Bronchial epithelial cell (primary cell): ENCODE measurements at places on chromosomes 11 and 22.

DNA sequence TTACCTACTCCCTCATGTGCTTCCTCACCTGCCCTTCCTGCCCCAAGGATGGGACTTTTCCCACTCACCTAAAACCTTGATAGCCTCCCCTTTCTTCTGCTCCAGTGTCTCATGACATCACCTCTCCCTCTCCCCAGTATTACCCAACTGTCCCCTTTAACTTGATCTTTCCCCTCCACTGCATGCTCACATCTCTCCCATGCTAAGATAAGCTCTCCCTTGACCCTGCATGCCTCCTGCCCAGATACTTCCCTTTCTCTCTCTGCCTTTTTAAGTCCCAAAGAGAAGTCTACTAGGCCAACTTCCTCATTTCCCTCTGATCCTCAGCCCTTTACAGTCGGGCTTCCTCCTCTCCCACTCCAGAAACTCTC, 14.8 kb downstream of the CD3E start:
- no peak for DNase-seq

GRCh38 chr22:40654522-40655167, 18.1 kb upstream of the MRTFA start:
- peak; percentile 76 for DNase-seq

DNA sequence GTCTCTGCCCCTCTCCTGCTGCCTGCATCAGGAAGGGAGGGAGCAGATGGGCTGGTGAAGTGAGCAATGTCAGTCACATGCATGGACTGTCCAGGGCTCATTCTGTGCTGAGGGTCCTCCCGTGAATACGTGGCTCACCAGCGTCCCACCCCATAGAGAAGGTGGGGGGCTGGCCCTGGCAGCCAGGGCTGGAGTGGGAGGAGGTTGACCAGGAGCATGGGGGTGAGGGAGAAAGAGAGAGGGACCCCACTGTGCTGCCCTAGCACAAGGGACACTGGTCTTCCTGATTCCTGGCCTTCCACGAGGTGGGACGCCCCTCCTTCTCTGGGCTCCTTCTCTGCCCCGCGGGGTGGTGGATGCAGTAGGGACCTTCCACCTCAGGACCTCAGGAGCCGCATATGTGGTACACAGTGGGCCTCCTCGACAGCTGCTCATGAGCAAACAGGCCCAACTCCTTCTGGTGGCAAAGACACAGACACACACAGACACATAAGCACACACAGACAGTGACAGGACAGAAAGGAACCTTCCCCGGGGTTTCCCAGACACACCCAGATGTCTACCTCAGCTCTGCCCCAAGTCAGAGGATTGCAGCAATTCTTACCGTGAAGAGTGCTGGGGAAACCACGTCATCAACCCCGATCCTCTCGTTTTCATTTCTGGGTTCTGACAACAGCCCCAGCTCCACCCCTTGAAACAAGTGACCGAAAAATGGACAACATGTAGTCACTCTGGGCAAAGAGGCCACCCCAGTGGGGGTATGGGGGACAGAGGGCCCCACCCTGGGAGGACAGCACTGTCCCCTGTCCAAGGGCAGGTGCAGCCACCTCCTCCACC, 3.6 kb upstream of the APOBEC3A start:
- peak; percentile 69 for DNase-seq

DNA sequence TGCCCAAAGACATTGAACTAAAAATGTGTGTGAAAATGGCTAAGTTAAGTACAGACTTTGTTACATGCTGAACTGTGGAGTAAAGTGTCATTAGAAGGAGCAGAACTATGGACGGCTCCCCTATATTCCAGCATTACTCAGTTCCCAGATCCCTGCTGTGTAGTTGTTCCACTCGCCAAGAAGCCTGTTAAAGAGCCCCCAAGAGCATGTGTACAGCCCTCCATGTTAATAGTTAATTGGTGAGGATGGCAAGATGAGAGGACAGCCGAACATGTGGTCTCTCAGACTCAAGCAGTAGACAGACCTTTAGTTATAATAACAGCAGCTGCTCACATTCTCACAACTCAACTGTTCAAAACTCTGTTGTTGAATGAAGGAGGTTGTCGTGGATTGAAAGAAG, 127.4 kb downstream of the ELP4 start:
- DNase-seq = no peak

DNA sequence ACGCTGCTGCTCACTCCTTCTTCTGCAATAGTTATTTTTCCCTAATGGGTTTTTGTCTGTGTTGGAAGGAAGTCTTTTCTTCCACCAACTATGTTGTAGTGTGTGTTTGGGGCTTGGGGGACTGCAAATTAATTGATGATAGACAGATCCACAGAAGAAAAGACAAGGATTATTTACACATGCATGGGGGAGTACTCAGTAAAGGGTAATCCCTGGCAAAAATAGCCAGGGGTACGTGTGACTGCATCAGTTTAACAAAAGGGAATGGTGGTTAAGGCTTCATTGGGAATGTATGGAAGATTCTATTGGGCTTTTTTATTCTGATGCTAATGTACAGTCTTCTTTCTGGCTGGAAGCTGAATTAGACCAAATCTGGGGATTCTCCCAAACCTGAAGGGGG, 20.2 kb upstream of the FEZ1 start:
- no peak for DNase-seq

DNA sequence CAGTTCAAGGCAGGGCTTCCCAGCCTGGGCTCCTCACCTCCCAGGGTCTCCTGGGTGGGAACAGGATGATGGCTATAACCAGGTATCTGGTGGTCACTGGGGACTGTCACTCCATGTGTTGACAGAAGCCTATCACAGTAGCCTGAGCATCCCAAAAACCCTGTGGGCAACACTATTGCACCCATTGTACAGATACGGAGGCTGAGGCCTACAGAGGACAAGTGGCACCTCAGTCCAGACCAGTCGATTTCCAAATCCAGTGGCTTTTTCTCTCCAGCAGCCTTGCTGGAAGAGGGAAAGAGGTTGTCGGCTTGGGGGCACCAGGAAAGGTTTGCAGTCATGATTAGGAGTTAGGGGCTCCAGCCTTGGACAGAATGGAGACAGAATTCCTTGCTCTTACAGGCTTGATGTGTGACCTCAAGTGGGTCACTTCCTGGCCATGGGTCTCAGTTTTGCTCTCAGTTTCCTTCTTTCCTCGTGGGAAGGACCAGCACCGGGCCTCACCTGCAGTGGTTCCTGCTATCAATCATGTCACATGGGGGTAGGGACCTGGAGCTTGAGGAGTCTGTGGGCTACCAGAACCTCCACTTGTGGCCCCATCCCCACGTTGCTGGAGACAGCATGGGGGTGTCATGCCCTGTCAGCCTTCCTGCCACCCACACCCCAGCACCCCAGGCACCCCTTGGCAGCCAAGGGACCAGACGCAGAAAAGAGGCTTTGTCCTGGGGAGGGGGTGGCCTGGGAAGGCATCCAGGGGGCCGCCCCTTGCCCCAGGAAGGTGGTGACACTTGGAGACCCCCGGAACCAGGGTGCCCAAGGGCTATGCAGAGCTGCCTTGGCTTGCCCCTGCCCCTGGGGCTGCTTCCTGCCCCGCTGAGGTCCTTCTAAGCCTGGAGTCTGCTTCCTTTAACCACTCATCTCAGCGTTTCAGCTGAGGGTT, 2.1 kb downstream of the EMID1 start:
- DNase-seq = no peak

- DNase-seq = no peak
These were observed 5.4 kb upstream of the EIF3F start for GRCh38 chr11:7981619-7982157.

DNA sequence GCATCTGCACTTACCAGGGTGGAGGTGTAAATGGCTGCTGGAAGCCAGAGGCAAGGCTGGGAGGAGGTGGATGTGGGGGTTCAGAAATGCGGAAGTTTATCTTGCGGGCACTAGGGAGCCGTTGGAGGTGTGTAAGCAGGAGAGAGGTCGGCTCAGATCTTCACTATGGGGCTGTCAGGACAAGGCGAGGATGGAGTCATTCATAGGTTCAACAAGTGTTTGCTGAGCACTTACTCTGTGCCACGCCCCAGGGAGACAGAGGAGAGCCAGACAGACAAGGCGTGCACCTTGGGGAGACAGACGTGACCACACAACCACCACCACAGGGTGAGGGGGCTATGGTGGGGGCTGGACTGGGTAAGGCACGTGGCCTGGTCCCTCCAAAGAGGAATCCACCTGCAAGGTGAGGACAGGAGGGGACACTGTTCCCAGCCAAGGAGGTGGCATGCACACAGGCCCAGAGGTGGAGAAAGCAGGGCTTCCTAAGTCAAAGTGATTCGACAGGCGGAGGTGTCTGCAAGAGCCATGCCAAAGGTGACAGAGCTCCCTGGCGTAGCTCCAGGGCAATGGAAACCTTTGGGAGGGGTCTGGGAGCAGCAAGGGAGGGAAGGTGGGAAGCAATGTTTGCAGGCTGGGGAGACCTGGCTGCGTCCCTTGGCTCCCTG, 30.8 kb upstream of the TCF20 start:
- DNase-seq = no peak

DNA sequence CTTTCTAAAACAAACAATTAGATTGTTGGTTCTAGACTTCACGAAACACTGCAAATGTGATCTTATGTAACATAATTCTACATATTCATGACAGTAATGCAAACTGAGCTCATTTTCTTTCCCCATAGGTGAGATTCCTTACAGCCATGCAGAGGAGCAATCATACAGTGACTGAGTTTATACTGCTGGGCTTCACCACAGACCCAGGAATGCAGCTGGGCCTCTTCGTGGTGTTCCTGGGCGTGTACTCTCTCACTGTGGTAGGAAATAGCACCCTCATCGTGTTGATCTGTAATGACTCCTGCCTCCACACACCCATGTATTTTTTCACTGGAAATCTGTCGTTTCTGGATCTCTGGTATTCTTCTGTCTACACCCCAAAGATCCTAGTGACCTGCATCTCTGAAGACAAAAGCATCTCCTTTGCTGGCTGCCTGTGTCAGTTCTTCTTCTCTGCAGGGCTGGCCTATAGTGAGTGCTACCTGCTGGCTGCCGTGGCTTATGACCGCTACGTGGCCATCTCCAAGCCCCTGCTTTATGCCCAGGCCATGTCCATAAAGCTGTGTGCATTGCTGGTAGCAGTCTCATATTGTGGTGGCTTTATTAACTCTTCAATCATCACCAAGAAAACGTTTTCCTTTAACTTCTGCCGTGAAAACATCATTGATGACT, 1.5 kb downstream of the OR9G1 start:
- peak; percentile 60 for DNase-seq

GRCh38 chr11:73160005-73160760, 18.1 kb upstream of the FCHSD2 start:
- DNase-seq = peak; percentile 36

GRCh38 chr11:10526974-10527918, 13.7 kb downstream of the RNF141 start:
- peak; percentile 88 for DNase-seq

DNA sequence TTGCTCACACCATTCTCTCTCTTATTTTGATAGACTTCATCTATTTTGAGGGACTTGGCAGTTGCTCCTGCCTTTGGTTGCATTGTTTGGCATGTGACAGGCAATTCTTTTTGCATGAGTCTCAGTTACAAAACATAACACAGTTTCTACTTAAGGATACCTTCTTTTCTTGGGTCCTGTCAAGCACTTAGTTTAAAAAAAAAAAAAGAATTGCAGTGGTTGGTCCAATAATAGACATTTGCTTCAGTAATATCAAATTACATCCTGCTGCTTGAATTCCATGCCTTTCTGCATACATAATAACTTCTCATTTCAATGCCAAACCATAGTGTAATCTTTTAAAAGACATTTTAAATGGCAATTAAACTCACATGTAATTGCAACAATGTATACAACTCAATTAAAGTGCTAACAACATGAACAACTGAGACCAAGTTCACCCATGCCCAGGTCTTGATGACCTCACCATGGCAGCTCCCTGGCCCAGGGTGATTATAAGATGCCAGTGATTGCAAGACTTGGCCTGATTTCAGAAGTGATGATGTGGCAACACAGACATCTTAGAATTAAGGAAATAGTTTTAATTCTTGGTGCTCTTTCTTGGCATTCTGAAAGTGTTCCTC, 32.2 kb upstream of the PLET1 start:
- DNase-seq = peak; percentile 93

DNA sequence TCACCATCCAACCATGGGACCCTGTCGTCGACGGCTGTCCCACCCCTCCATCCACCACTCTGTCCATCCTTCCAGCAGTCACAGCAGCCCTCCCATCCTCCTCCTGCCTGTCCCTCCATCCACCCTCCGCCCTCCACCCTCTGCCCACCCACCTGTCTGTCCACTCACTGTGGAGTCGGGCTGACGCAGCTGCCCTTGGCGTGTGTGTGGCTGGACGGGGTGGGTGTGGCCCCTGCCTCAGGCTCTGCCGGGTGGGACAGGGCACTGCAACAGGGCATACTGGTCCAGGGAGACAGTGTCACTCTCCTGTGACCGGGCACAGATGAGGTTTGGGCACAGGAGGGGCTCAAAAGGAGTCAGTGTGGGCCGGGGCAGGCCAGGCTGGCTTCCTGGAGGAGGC, 1.9 kb downstream of the PKP3 start:
- no peak for DNase-seq
